Stimulated activated naive CD4-positive, alpha-beta T cell (primary cell): ENCODE measurements at places on chromosomes 12 and 14.

DNA sequence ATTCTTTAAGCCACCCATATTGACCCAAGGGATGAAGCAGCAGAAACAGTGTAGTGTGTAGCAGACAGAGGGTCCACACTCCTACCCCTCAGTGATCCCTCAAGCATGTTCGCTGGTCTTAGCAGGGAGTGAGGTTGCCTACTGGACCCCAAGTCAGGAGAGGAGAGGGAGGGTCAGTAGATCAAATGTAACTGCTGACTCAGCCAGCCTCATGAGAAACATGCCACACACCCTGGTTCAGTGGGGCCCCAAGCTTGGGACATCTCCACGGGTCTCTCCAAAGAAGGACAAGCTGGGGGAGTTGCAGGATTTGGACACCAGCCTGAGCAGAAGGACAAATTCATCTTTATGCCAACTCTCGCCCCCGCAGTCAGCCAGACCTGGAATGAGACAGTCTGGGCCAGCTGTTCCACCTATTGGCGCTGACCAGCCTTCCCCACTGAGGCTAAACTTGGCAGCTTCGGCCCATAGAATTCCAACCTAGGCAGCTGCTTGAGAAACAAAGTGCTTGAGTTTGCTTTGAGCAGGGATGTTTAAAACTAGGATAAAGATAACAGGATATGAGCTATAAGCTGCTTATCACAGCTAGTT, 66.0 kb upstream of the ACTN1 start:
- no peak for DNase-seq

DNA sequence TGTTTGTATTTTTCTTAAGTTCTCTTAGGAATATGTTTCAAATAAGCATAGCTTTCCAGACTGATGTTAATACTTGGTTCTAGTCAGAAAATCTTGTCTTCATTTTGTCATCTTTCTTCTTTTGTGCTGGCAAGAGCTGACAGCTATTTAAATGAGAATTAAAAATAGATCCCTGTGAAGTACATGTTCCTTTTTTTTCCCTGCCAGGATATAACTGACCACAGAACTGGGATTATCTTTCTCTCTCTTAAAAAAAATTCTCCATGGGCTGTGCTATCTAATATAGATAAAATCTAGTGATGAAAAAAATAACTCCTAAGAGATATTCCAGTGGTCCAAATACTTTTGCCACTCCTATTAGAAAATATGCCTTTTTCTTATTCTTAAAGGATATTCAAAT, 163.4 kb downstream of the AKAP6 start:
- DNase-seq, result no peak

- DNase-seq, result no peak
Measured at GRCh38 chr12:101551362-101552114, 43.2 kb upstream of the MYBPC1 start.

DNA sequence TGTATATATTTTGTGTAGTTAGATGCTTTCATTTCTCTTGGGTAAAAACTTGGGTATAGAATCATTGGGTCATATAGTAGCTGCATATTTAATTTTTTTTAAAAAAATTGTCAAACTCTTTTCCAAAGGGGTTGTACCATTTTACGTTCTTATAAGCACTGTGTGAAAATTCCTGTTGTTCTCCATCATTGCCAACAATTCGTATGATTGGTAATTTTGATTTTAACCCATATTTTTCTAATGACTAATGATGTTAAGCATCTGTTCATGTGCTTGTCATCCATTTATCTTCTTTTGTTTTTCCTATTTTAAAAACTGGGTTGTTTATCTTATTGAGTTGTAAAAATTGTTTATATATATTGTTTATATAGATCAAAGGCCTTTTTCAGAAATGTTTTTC, 77.4 kb downstream of the OTOGL start:
- no peak for DNase-seq

GRCh38 chr12:1728824-1729223, 38.0 kb downstream of the ADIPOR2 start:
- DNase-seq, result no peak

DNA sequence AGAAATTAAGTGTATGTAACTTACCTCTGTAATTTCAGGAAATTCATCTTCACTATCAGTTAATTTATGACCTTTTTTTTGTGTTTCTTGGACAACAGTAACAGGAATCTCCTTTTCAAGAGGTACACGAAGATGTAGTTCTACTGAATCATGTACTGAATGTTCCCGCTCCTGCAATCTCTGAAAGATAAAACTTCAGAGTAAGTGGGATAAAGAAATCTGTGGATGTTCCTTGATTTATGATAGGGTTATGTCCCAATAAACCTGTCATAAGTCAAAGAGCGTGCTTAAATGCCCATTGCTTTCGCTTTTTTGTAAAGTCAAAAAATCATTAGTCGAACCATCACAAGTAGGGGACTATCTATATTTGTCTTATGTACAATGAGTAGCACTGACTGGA, 40.8 kb downstream of the SENP1 start:
- no peak for DNase-seq

- DNase-seq, result no peak
Measured at GRCh38 chr14:100263141-100263540, 24.2 kb downstream of the YY1 start.

- DNase-seq, result no peak
Measured at GRCh38 chr12:108835860-108836634, 21.3 kb downstream of the SSH1 start.

GRCh38 chr12:13534645-13535398, 338.3 kb downstream of the EMP1 start:
- DNase-seq, result no peak
